ENCODE measurements at places on chromosomes 6 and 20.

DNA sequence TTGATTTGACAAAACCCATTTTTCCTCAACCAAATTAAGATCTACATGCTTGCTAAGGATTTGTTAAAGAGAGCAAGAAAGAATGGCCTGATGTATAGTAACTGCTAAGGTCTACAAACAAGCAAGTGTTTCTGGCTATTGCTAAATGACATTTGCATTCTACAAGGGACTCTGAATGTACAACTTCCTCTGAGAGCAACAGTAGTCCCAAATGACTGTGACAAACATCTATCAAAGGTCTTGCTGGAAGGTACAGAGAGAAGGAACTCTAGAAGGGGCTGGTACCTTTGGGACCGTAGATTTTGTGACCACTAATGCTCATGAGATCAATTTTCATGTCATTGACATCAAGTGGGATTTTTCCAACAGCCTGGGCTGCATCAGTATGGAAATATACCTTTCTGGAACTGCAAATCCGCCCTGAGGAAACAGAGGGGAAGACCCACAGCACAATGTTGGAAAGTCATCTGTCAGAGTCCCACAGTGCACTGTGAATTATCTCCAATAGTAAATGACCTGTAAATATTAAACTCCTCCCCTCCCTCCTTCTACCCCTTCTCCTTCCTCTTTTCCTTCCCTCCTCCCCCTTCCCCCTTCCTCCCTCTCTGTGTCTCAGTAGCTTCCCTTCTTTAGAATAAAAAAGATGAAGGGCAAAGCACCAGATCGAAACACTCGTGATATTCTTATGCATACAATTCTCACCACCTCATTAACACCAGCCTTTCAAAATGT lies 15.9 kb upstream of the CPNE1 start:
- no peak for DNase-seq

- DNase-seq: no peak
These were observed 84.8 kb downstream of the TTLL2 start for GRCh38 chr6:167409694-167410093.

DNA sequence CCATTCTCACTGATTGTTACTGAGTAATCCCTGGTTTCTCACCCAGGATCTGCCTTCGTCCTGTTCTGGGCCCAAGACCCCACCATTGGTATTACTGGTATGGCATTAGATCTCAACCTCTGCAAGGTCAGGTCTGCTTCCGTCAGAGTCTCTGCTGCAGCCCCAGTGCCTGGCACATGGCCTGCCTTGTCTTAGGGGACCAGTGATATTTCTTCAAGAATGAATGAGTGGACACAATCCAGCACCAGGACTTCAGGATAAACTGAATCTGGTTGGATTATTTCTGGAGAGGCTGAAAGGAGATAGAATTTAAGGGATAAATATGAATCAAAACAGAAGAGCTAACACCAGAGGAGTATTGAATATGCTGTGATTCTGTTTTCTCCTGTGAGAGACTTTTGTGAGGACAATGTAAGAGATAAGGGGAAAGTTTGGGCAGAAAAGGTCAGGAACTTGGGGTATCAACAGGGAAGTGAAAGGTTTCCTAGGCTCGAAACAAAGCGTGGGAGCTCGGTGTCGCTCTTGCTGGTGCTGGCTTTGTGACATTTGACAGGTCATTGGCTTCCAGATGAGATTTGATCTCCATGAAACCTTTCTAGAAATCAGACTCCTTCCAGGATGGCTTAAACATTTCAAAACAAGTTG lies 53.9 kb downstream of the OSTM1 start:
- no peak for DNase-seq

GRCh38 chr6:87875781-87876180 lies 171.9 kb upstream of the SPACA1 start:
- DNase-seq: no peak

- no peak for DNase-seq
These were observed 226.6 kb downstream of the TFAP2C start for GRCh38 chr20:56855708-56856107.

Data from T-helper 22 cell (primary cell).